ENCODE measurements at places on chromosomes 1 and 21.

DNA sequence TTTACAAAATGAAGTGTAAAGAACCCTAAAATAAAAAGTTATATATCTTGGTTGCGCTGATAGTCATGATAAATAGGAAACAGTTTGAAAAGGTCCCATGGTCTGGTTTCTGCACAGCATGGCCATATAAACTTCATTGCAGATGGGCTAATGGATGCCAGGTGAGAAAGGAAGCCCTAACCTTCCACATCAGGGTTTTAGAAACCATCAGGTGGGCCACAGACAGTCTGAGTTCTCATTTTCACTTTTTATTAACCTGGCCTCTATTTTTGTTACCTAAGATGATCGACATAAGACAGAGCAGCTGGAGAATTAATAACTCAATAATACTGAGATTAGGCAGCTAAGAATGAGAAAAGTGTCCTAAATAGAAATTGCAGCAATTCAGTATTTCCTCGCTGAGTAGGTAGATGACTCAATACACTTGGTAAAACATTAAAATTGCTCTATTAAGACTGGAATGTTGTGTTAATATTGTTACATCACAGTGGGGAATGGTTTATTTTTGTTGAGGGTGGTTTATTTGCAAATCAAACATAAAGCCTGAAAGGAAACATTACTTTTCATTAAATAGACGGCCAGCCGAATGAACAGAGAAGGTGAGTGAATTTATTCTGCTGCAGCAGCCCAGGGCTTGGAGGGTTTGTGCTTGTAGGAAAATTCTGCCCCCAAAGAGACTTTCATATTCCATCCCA lies 21.1 kb downstream of the C1orf21 start:
- no peak for DNase-seq

GRCh38 chr1:8796812-8797211 lies 20.6 kb downstream of the RERE start:
- no peak for DNase-seq

DNA sequence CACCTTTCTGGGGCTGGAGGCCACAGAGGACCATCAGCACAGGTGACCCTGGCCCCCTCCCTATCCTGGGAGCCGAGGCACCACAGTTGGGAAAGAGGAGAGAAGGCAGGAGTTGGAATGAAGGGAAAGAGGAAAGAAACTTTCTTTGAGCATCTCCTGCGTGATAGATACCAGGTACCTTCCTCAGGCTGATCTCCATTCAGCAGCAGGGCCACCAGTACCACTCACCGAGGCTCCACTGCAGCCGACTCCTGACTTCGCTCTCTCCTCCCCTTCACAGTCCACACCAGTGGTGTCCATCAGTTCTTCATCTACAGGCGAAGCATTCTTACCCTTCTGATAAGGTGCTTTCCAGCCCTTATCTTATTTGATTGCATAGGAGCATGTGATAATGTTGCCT lies 55.3 kb downstream of the LGR6 start:
- DNase-seq: no peak

- DNase-seq: no peak
Observed at GRCh38 chr1:168861421-168862004, 132.5 kb upstream of the DPT start.

DNA sequence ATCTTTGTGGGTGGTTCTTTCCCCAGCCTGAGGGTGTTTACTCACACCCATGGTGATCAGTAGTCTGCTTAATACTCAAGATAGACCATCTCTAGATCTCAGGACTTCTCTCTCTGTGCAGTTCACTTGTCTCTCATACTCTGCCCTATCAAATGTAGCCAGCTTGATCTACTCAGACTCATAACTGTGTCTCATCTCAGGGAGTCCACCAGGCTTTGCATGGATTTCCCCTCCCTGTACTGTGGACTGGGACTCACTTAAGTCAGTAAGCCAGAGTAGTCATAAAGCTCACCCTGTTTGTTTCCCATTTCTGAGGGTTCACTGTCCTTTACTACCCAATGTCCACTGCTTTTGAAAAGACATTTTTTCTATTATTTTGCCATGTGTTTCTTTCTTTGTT lies 41.8 kb downstream of the LYPLAL1 start:
- DNase-seq: no peak

All from NCI-H2029 (cell line).